ENCODE measurements at places on chromosomes 11 and 22.

GRCh38 chr22:49889071-49889470 is 29.2 kb downstream of the ALG12 start:
- DNase-seq: peak; percentile 30

GRCh38 chr22:17266251-17266971 is 47.2 kb upstream of the ADA2 start:
- DNase-seq: no peak

GRCh38 chr11:77806993-77807392 is 13.5 kb downstream of the RSF1 start:
- no peak for DNase-seq

GRCh38 chr22:38930512-38930911 is 26.9 kb upstream of the APOBEC3A start:
- no peak for DNase-seq

- DNase-seq: no peak
These were observed 33.0 kb downstream of the LRRC10B start for GRCh38 chr11:61541598-61541997.

GRCh38 chr11:12248330-12248729 is 129.0 kb upstream of the PARVA start:
- peak; percentile 66 for DNase-seq

DNA sequence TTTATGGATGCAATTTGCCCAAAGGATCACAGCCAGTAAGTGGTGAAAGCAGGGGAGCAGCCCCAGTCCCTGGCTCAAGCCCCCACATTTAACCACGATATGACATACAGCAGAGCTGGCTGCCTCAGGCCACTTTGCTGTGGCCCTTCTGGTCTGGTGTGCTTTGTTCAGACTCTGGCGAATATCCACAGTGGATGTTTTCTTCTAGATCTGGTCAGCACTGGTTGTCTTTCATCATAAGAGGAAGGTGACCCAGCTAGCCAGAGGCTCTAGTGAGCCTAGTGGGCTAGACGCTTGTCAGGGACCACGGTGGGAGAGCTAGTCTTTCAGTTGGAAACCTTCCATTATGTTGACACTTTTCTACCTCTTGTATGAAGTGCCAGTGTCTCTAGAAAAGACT is 42.5 kb downstream of the DGCR2 start:
- DNase-seq: no peak

GRCh38 chr22:49305214-49305965 is 522.3 kb downstream of the BRD1 start:
- peak; percentile 44 for DNase-seq

- DNase-seq: no peak
These were observed 110.9 kb upstream of the PITPNB start for GRCh38 chr22:28029956-28030355.

- DNase-seq: no peak
These were observed 69.7 kb downstream of the MYO7A start for GRCh38 chr11:77197626-77198320.

GRCh38 chr11:73265853-73266645 is 6.1 kb upstream of the P2RY6 start:
- DNase-seq: no peak

DNA sequence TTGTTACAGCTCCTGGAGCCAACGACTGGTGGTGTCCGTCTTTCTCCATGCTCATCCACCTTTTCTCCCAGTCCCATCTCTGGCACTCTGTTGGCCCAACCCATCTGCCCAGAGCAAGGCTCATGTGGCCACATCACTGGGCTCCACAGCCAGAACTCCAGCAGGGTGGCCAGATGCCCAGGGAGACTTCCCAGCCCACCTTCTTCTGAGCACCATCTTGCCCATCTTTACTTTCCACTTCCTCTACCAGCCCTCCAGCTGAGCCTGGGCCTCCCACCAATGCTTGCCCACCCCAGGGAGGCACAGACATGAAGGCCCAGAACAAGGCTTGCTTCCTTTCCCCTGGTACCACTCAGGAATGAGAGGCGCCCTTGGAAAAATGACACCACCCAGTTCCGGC is 116.8 kb downstream of the BUD13 start:
- no peak for DNase-seq

GRCh38 chr11:92595052-92595451 is 370.4 kb downstream of the FAT3 start:
- DNase-seq: no peak

- no peak for DNase-seq
These were observed 151.2 kb downstream of the MAML2 start for GRCh38 chr11:96191752-96192151.

GRCh38 chr11:77590194-77590782 is 535 bp downstream of the AQP11 start:
- peak; percentile 42 for DNase-seq

DNA sequence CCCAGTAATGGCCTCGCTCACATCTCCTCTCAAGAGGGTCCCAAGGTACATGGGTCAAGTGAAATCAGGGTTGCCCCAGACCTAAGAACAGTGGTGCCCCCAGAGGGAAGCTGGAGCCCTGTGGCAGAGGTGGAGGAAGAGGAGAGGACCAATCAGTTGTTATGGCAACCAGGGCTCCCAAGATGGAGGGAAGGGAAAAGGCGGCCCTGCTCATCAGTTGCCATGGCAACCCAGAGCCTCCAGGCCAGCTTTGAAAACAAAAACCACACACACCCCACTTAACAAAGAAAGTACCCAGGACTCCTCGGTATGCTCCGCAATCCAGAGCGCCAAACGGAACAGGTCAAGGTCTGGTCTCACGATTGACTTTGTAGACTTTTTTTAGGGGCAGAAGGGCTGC is 53.5 kb upstream of the SLC35C1 start:
- DNase-seq: no peak

- DNase-seq: no peak
These were observed 22.8 kb downstream of the CTTN start for GRCh38 chr11:70421123-70421522.

All from C1 segment of cervical spinal cord (tissue), 14 donors.